ENCODE measurements at places on chromosomes 1 and 21. TPM values are rescaled to one million over a fixed set of nuclear protein-coding genes. Genes with fewer than 3 reads are reported as not detected.

DNA sequence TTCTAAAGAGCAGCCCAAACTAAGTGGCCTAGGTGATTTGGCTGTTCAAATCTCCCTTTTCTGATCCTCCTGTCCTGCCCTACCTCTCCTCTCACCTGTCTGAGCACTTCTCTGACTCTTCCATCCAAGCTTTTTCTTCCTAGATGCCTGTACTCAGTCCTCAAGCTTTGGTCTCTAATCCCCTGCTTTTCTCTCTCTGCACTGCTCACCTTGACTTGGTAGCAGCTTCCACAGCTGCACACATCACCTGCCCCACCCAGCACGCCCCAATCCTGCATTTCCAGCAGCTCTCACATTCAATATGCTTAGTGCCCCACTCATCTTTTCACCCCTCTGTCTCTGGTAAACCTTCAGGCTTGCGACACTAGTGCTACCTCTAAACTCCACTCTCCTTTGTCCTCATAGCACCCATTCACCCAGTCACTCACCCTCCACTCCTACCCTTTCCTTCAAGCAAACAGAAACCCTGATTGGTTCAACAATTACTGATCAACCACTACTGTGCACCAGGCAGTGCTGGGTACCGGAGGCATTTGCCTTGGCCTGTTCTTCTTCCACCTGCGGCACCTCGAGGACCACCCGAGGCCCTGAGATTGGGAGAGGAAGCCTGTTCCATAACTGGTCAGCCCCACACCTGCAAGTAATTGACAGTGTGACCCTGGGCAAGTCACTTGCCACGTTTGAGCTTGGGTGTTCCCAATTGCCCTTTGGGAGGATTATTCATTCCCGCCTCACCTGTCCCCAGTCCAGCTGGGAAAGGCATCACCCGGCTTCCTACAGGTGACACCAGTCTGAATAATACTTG, 136.1 kb upstream of the EDN2 start:
- no peak for DNase-seq

GRCh38 chr1:10856176-10856683, 59.8 kb upstream of the CASZ1 start:
- DNase-seq = no peak

GRCh38 chr1:206631085-206631509, 4.2 kb upstream of the DYRK3 start:
- peak; percentile 78 for DNase-seq

Gene TNFRSF4
- total RNA-seq = 2.6 TPM

GRCh38 chr1:232737917-232738316, 67.3 kb upstream of the MAP10 start:
- no peak for DNase-seq

DNA sequence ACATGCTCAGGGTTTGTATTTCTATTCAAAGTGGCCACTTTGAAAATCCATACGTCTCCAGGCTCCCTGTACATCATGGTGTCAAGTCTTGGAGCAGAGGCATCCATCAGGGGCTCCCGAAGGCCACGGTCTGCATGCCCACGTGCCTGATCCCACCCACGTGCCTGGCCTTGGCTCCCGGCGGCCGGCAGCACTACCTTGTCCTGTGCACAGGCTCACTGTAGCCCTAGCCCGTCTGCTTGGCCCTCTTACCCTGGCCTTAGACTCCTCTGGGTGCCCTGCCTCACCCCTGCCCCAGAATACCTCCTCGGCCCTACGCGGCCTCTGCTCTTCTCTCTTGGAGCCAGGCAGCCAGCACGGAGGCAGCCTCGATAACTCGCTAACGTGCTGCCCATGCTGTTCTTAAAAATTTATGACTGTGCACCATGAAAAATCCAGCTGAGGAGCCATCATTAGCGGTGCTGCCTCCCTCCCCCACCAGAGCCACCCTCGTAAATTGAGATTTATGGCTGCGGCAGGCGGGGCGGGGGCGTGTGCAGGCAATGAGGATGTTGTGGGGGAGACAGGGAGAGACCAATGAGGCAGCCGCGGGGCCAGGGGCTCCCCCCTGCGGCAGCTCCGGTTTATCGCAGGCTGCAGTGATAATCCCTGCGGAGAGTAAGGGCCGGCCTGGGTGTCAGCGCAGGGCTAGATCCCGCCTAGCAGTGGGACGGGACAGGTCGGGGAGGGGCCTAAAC, 24.6 kb downstream of the DMAP1 start:
- DNase-seq = no peak
